ENCODE measurements at places on chromosomes 11 and 22. TPM values are rescaled to one million over a fixed set of nuclear protein-coding genes. Genes with fewer than 3 reads are reported as not detected.

CARD10 gene
- total RNA-seq, result 3.9 TPM

CLCF1 gene
- 8.3 TPM for total RNA-seq

DNA sequence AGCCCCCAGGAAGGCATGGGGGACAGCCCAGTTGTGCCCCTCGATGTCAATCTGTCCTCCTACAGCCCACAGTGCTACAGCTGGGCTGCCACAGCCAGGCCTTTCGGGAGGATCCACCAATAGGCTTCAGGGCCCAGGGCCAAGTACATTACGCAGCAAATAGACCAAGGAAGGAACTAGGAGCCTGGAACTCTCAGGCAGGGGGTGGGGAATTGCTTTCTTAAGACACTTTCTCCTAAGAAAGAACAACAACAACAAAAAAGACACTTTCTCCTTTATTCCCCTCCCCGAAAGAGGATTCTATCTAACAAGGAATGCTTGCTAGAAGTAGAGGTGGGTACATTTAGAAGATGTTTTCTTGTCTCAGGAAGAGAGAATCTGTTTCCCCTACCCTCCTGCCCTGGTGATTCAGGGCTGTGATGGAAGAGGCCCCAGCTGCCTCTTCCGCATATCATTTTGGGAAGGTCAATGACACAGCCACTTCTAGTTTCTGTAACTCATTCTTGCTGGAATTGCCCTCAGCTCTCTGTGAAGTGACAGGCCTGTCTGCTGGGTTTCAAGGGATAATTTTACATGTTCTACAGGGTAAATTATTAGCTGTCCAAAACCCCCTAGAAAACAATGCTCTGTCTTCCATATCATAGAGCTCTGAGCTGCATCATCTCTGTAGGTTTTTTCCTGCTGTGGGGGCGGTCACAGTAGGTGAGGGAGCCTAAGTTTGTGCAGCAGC lies 6.0 kb upstream of the MALAT1 start:
- peak; percentile 78 for DNase-seq

GRCh38 chr11:76861490-76861953 lies 804 bp downstream of the ACER3 start:
- DNase-seq, result no peak

GRCh38 chr11:67668192-67668551 lies 6.3 kb downstream of the ALDH3B2 start:
- DNase-seq, result no peak

GTPBP1 gene
- 12.9 TPM for total RNA-seq

DNA sequence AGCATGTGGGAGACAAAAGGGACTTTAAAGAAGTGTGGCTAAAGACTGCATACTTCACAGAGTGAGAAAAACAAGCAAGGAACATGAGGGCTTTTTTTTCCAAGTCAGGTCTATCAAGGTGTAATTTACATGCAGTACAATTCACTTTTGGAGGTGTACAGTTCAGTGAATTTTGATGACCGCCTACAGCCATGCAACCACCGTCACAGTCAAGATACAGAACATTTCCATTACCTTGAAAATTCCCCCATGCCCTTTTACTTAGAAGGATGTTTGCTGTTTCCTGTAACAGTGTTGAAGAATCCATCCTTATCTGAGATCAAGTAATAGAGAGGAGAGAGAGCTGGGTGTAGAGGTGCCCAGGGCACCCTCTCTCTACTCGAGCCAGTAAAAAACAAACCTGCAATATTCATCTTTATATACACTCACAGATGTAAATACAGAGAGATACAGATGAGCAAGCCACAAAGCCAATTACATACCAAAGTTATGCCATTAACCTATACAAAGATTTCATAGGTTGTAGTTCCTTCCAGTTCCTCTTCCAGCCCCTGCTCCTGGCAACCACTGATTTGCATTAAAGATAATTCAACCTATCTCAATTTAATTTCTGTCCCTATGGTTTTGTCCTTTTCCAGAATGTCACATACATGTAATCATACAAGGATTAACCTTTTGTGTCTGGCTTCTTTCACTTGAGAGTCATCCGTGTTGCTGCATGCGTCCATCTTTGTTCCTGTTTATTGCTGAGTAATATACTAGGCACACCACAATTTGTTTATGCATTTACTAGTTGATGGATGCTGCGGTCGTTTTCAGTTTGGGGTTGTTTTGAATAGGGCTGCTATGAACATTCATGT lies 35.0 kb upstream of the RASD2 start:
- no peak for DNase-seq

- DNase-seq, result no peak
Observed at GRCh38 chr22:34308101-34308500, 387.8 kb upstream of the LARGE1 start.

- DNase-seq, result no peak
Observed at GRCh38 chr11:43917851-43918250, 24.6 kb upstream of the C11orf96 start.

- no peak for DNase-seq
Observed at GRCh38 chr11:9974375-9974774, 310.5 kb downstream of the SWAP70 start.

GRCh38 chr11:67280341-67280787 lies 8.7 kb upstream of the ANKRD13D start:
- DNase-seq, result no peak

DNA sequence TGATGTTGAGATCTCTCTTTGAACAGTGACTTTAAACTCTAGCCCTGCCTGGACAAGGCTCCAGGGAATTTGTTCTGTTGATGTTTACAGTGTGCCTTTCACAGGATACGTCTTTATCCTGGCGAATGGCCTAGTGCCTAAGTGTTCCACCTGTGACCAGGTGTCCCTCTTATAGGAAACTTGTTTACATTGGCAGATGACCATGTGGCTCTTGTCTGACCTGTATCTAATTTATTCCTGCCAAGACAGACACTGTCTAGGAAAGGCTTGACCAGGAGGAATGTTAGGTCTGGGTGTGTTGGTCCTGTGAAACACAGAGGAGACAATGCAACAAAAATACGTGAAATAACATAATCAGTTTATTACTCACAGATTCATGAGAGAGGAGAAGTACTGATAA lies 875.6 kb downstream of the METTL15 start:
- DNase-seq, result no peak

GRCh38 chr11:75328426-75329277 lies 22.8 kb downstream of the ARRB1 start:
- peak; percentile 92 for DNase-seq

SLC22A8 gene
- not detected for total RNA-seq

DNA sequence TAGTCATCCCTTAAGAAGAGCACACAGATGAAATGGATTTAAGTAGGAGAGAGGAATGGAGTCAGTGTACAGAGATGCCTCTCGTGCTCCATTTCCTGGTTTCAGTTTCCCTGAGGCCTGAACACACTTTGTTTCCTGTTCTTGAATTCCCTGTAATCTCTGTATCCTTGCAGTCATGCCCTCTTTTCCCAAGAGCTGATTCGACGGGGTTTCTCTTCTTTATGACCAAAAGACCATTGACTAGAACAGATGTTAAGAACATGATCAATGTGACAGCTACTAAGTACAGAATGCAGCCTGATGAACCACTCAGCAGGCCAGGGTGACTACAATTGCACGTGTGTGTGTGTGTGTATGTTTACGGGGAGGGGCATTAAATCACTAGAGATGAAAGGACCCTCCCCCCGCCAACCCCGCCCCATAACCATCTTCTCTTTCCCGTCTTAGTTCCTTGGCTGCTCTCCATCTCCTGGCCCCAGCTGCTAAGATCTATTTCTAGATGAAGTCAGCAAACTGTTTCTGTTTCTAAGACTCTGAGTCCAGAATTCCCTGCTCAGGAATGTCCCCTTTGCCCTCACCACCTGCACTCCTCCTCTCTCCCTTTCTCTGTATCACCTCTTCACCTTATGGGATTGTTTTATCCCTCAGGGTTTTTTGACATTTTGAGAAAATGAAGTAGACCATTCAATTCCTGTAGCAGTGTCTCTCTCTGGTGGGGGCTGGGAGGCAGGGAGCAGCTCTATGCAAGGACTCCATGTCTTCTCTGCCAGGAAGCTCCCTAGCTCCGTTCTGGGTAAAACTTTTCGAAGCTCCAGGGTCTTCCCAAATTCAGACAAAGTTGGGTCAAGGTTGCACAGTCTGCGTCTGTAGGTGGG lies 26.0 kb downstream of the SLC22A6 start:
- DNase-seq, result peak; percentile 69

POTEH gene
- total RNA-seq, result 1.2 TPM

GRCh38 chr11:59555601-59556114 lies 44.3 kb downstream of the OR4D9 start:
- no peak for DNase-seq

LDLRAD3 gene
- total RNA-seq, result 8.1 TPM

CRYBB3 gene
- total RNA-seq, result not detected

DNA sequence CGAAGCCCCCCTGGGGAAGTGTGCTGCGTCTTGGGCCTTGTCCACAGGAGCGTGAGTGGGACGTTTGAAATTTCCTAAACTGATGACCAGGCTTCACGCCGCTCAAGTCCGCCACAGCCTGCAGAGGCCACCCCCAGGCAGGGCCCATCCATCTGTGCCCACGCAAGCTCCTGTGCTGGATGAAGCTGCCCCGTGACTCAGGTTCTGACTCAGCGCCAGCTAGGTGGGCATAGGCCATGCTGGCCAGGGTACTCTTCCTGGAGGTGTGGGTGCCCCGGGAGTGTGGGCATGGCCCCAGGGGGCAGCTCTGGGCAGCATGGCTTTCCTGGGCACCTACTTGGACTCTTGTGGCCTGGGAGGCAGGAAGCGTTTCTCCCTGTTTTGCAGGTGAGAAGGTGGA lies 134.8 kb downstream of the CACNA1I start:
- DNase-seq, result no peak

DNA sequence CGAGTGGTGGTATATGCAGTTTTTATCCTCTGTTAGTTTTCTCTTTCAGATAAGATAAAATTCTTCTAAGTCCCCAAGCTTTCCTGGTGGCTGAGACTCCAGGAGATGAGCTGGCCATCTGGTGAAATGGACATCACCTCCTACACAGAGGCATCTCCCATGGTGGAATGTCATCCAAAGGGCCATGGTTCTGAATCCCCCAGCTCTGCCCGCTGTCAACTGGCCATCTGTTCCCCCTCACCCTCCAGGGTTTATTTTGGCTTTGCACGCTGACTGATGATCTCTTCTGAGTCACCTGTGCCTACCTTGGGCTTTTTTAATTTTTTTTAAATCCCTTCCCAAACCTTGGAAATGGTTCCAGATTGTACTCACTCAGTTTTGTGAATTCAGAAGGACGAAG lies 142.2 kb downstream of the HIPK3 start:
- no peak for DNase-seq

- no peak for DNase-seq
Observed at GRCh38 chr11:73469401-73469800, 93.2 kb downstream of the RELT start.

GRCh38 chr22:25098445-25099081 lies 101.1 kb upstream of the CRYBB3 start:
- DNase-seq, result no peak

MYOD1 gene
- not detected for total RNA-seq
